Trophoblast cell (in vitro differentiated cells and primary cell): ENCODE measurements at places on chromosomes 3 and 15.
A peak's percentile ranks its signal among the peaks of the same experiment; 100 is the strongest.

- no peak for DNase-seq
Measured at GRCh38 chr15:70524470-70524869, 238.9 kb downstream of the UACA start.

DNA sequence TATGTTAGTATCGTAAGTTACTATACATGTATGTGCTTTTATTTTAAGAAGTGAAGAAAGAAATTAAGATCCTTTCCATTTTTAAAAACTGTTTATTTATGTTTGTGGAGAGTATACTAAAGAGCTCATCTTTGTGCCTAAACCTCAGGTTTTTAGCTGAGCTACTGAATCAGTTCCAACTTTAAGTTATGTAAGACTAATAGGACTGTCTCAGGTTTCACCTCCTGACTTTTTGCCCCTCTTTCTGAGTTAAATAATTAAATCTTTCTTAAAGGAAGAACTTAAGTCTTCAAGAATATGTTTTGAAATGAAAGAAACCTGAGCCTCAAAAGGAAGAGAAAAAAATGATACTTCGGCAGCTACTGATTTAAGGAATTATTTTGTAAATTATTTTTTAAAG, 2.6 kb downstream of the SLMAP start:
- no peak for DNase-seq

DNA sequence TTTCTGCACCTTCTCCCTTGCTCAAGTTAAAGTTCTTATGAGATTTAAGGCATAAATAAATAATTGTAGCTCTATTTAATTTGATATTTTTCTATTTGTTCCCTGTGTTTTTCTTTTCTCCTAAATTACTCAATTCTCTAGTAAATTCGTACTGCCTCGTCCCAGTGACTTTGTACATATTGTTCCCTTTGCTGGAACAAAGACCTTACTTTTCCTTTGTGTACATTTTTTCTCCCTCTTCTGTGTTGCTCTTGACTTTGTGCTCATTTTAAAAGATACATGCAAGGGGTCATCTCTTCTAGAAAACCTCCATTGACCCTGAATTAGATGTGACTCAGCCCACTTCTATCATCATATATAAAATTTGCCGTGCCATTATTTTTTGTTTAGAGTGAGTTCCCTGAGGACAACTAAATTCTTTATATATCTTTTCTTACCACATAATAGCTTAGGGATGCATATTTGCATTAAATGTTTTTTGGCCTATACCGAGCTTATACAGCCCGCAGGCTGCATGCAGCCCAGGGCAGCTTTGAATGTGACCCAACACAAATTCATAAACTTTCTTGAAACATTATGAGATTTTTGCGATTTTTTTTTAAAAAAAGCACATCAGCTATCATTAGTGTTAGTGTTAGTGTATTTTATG, 29.6 kb downstream of the PPP4R2 start:
- DNase-seq: no peak

DNA sequence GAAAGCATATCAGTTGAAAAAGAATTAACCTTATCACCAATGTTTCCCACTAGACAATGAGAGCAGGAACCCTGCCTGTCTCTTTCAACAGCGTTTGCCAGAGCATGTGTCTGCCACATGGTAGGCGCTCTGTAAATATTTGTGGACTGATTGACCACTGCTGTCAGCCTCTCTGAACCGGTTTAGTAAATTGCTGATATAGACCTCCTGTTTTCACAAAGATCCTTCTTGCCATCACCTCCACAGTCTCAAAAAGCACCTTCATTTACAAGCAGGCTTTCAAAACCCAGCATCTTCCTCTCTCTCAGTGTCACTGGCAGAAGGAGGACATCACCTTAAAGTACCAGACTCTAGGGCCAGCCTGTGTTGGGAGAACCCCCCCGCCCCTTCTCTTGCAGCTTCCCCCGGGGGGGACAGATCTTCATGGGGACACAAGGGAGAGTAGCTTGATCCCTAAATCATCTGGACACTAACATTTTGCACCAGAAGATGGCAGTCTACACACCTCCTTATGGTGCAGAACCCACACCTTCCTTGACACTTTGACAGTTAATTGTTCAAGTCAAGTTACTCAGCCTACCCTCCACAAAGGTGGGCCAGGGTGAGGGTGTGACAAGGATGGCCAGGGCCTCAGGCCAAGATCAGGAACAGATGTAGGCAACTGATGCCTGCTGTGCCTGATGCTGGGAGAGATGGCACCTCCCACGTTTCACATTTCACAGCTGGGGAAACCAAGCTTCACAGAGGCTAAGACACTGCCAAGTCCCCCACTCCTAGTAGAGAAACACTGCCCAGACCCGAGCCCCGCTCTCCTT, 37.8 kb upstream of the USP3 start:
- DNase-seq: peak; percentile 73

DNA sequence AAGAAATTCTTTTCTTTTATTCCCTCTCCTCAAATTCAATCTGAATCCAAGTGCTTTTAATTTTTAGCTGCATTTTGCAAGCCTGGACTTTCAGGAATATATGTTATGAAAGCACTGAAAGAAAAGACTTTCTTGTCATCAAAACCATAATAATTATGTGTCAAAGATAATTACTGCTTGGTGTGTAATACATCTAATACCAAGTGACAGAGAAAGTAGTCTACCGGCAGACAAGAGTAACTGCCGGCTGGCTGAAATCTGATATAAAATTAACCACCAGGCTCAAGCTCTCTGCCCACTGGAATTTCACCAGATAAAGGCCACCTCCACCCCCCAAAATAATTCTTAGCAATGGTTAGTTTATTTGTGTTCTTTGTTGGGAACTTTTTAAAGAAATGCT, 220.9 kb upstream of the CDIN1 start:
- DNase-seq: no peak

- DNase-seq: peak; percentile 3
Measured at GRCh38 chr15:42608110-42608531, 32.7 kb downstream of the STARD9 start.

DNA sequence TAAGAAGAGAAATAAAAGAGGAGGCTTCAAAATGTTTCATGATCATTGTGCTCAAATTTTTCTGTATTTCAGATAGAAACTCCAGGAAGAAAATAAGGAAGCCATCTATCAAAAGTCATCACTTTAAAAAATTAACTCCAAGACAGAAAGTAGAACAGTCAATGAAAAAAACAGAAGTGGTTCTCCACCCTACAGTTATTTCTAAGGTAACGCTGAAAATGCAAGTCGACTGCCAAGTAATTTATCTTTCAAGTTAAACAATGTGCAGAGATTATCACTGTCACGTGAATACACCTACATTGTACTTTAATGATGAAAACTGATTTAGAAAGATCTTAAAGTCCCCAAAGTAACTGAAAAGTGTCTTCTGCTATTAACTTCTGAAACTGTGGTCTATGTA, 78.5 kb upstream of the SNRPA1 start:
- no peak for DNase-seq
